ENCODE measurements at places on chromosomes 1 and 21.

DNA sequence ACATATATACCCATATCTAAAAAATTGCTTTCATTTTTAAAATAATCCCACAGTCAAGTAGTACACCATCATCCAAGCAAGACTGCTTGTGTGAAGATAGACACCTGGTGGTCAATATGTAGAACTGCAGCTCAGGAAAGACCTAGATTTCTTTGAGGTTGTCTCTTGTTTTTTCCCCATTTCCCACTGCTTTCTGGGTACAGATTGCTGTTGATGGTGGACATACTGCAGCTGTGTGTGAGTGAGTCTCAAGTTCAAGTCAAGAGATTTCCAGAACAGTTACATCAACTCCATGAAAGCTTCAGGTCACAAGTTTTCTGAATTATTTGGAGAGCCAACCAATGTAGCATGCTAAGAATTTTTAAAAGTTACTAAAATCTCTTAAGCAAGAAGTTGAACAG, 306.4 kb downstream of the DUSP10 start:
- peak; percentile 41 for DNase-seq

- no peak for DNase-seq
These were observed 33.3 kb downstream of the PCNT start for GRCh38 chr21:46357335-46357604.

DNA sequence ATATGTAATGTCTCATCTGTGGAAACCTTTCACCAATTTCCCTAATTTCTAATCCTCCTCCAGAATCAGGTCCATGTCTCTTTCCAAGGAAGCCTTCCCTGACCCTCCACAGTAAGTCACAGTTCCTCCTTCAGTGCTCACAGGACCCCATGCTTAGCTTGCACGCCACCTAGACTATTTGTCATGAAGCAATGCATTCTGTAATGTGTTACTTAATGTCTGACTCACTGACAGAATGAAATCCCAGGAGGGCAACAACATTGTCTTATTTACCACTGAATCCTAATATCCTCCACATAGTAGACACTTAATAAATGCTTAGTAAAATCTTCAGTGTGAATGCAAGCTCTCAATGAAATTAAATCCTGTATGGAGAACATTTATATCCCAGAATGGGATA, 245.9 kb upstream of the PLD5 start:
- DNase-seq: no peak

DNA sequence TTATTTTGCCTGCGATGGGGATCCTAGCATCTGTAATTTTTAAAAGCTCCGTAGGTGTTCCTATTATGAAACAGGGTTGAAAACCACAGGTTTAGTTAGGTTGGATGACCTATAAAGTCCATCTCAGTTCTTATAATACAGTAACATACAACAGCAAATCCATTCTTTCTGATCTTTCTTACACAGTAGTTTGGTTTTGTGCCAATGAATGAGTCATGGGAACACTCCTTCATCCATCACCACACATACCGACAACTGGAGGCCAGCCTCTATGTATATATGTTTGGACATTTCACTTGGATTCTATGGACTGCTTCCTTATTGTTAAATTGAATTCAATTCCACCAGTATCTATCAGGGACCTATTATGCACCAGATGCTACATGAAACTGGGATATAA, 118.4 kb upstream of the L1TD1 start:
- DNase-seq: peak; percentile 2

DNA sequence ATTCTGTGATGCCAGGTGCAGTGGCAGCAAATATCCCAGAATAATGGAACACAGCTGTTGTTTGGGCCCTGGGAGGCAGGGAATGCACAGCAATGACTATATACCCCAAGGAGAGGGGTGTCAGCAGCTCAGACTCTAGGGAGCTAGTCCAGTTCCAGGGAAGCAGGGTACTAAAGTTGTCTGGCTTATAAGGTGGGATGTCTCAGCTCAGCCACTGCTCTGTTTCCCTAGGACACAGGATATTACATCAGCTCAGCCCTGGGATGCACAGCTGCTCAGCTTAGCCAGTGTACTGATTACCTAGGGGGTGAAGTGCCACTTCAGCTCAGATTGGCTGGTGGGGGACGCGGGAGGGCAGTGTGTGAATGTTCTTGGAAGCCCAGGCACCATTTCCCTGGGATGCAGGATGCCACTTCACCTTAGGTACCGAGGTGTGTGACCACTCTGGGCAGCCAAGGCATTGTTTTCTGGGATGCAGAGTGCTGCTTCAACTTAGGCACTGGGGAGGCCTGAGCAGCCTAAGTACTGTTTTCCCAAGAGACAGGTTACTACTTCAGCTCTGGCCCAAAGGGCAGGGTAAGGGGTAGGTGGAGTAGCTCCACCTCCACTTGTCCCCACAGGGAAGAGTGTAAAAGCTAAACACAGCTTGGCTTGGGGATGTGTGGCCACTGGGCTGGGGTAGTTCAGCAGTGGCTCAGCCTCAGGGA, 59.4 kb downstream of the DIPK1A start:
- peak; percentile 80 for DNase-seq

DNA sequence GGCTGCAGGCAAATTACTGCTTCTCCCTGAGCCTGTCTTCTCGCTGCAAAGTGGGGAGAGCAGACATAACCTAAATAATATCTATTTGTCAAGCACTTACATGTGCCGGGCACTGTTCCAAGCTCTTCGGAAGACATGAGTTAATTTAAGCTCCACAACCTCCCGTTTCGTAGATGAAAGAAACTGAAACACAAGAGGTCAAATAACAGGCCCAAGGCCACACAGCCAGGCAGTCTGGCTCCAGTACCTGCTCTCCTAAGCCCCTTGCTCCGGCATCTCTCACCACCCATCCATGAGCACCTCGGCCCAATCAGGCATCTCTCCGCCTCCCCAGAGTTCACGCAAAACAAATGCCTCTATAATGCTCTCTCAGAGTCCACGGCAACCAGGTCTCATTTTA, 65.4 kb downstream of the TAS1R2 start:
- peak; percentile 33 for DNase-seq
